ENCODE measurements at places on chromosomes 13 and 19.
A peak's percentile ranks its signal among the peaks of the same experiment; 100 is the strongest.

- peak; percentile 25 for DNase-seq
These were observed 703.3 kb upstream of the ARGLU1 start for GRCh38 chr13:107271227-107271626.

- no peak for DNase-seq
These were observed 15.0 kb downstream of the POLR1D start for GRCh38 chr13:27636589-27637288.

DNA sequence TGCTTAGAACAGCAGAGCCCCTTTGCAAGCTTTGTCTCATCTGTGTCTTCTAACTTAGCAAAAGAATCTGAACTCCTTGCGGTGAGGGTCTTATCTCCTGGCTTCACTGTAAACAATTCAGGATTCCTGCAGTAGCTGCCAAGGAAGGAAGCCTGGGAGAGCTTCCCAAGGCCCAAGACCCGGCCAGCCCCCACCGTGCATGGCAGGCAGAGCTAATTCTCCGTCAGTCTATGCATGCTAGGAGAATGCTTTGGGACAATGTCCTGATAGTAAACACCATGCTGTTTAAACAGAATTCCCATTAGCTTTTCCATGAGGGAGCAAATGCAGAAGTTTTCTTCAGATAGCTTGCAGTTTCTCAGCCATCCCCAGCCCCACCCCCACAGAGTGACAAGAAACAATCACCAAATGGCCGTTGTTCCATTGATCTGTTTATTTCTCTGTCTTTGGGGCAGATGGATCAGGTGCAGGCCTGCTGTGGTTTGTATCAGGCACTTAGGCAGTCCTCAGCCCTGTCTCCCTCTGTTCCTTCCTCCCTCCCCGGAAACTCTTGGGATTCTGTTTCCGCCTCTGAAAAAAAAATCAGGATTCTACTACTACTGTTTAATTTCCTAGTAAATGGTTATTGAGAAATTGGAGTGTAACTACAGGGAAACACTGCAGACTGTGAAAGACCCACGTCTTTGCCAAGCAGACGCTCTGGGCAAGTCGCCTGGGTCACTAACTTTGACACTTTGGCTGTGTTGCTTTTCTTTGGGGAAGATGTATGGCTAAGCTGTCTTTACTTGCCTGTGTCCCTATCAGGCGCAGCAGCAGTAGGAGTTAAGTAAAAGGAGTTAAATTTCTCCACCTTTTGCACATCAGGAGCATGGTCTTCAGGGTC, 40.7 kb upstream of the SPATA13 start:
- no peak for DNase-seq

- no peak for DNase-seq
These were observed 20.3 kb downstream of the POP4 start for GRCh38 chr19:29626386-29626785.

DNA sequence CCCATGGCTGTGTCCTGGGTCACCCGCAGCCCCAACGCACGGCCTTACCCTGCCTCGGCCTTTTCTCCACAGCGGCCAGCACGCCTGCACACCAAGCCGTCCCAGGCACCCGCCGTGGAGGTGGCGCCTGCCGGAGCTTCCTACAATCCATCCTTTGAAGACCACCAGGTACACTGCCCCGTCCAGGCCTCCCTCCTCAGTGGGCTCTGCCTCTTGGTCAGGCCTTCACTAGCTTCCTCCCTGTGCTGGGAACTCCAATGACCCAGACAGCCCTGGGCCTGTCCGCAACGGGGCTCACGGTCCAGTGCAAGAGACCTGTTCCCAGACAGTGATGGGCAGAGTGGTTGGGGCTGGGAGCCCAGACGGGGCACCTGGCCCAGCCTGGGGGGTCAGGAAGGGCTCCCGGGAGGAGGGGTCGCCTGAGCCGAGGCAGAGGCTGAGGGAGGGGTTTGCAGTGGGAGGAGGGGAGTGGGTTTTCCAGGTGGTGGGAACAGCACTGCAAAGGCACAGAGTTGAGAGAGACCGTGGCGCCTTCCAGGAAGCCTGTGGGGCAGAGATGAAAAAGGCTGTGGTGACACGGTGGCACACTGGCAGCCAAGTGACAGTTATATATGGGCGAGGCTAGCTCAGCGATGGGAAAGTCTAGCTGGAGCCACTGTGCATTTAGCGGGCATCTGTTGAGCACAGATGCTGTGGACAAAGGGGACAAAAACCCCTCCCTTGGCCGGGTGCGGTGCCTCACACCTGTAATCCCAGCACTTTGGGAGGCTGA, 7.3 kb downstream of the NOP53 start:
- no peak for DNase-seq

GRCh38 chr19:46668662-46669061, 7.7 kb upstream of the DACT3 start:
- no peak for DNase-seq

- no peak for DNase-seq
These were observed 32.5 kb downstream of the CCDC70 start for GRCh38 chr13:51894239-51894638.

- DNase-seq = no peak
These were observed 40.7 kb upstream of the SERPINE3 start for GRCh38 chr13:51298812-51299211.

GRCh38 chr13:41213316-41213715, 18.9 kb upstream of the KBTBD7 start:
- DNase-seq = no peak

DNA sequence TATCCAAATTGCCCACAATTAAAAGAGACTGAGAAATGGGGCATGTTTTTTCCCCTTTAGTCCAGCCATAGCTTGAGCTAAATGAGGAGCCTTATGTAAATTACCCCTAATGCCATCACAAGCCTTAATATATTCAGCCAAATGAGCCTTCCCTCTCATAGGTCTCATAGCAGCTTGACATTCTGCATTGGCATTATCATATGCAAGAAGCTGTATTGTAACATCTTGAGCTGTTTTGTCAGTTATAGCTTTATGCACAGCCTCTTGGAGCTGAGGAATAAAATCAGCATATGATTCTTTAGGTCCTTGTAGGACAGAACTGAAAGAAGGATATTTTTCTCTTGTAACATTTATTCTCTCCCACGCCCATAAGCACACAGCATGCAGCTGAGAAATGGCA, 153.2 kb downstream of the ZNF486 start:
- no peak for DNase-seq

- peak; percentile 61 for DNase-seq
These were observed 1.3 kb downstream of the ICAM5 start for GRCh38 chr19:10290876-10291553.

DNA sequence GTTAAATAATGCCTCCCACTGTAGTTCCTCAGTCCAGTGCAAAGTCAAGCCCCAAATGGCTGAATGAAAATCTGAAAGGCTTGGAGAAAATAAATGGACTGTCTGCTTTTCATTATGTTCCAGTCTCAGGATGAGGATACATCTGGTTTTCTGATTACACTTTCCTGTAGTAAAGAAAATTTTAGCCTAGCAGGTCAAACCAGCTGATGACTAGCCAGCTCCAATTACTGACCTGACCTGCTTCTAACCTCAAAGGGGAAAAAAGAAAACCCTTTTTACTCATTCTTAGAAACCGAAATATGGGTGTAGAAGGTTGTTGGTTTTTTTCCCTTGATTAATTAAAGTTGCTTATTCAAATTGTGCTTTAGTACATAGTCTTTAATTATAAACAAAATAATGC, 418.4 kb downstream of the EFNB2 start:
- no peak for DNase-seq

- no peak for DNase-seq
These were observed 12.3 kb downstream of the WDFY2 start for GRCh38 chr13:51596541-51596940.

GRCh38 chr19:38975861-38976271, 324 bp upstream of the FBXO17 start:
- DNase-seq = peak; percentile 10

DNA sequence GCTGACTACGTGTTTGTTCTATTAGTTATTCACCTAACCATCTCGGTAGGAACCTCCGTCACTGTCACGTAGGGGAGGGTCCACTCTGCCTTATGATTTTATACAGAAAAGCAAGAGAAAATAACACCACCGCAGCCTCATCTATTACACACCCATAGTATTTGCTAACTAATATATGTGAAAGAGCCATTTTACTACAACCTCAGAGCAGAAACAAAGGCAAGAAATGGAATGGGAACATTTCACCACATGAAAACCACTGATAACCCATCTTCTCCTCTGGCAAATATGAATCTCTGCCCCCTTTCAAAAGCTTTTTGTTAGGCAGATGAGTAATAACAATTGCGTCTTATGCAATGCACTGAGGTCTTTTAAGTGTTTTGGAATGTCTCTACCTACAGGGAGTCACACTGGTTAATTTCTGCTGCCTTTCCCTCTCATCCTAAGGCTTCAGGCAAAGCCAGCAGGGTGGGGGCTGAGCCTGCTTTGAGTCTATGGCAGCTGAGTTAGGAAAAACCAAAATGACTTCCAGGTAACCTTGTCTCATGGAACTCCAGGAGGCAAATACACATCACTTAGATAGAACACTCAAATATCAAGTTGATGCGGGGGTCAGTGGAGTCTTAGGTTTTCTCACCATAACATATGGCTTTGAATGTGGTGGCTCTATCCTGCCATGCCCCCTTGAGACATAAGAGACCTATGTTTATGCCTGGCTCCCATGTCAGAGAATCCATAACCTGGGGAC, 15.0 kb downstream of the TSHZ3 start:
- DNase-seq = no peak

DNA sequence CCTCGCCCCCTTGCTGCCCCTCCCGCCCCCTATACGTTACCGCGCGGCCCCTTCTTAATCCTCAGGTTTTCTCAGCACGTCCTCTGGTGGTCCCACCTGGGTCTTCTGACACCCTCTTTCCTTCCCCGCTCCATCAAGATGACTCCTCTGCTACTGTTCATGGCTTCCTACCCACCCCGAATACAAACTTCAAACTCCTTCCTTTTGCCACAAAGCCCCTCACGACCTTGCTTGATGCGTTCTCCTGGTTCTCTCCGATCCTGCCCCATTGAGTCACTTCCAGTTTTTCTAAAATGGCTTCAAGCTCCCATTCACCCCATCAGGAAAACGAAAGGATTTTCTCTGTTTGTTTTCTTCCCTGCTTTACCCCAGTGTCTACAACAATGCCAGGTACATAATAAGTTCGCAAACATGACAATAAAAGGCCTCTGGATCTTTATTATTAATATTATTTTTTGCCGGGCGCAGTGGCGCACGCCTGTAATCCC, 734 bp upstream of the SERTAD3 start:
- no peak for DNase-seq

- DNase-seq = no peak
These were observed 3.2 kb upstream of the PDE4C start for GRCh38 chr19:18229474-18229873.

DNA sequence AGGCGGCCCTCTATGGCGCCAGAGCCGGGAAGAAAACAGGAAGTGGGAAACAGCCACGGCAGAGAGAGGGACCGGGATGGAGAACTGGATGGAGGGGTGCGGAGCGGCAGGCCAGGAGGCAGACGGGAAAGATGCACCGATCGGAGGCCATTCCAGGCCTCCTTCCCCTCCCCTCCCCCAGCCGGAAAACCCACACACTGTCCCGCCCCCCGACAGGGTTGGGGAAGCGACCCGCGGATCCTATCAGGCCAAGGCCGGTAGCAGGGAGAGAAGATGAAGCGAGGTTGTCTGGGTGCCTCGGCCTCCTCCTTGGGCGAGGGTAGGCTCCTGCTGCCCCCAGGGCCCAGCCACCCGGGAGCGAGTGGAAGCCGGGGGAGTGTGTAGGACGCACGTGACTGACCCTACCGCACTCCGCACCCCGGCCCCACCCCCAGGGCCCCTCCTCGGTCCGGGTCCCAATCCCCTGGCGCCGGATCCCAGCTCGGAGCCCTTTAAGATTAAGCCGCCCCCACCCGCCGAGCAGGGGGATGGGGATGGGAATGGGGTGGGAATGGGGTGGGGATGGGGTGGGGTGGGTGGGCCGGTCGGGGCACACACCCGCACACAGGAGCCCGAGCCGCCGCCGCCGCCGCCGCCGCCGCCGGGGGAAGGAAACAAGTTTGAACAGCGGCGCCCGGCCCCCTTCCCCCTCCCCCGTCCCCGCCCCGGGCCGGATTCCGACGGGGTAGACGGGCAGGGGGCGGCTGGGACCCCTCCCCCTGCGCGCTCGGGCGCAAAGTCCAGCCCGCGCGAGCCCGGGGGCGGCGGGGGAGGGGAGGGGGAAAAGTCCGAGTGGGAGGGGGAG, 1.5 kb downstream of the ERF start:
- peak; percentile 51 for DNase-seq

DNA sequence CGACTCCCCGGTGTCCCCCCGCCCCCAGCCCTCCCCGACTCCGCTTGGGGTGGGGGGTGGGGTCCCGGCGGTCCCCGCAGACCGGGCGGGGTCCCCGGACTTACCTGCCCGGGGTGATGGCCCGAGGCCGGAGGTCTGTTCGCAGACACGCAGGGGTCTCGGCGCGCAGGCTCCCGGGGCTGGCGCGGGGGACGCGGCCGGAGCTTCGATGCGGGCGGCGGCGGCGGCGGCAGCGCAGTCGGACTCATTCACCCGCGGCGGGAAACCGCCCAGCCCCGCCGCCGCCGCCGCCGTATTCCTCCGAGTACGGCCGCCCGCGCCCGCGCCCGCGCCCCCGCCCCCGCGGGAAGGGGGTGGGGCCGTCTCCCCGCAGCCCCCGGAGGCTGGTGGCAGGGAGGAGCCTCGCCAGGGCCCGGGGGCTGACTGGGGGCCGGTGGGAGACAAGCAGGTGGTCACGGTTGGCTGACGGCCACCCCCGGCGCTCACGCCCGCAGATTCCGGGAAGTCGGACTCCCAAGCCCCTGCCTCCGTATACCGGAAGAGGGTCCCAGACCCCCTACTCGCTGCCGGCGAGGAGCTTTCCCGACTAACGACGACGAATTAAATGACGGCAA, at the start of gene C2CD4C:
C2CD4C (minus strand) TSS at position 246 of the 614 bp plus-strand sequence. CDS start 786 bp downstream, outside the sequence.
- no peak for DNase-seq

- no peak for DNase-seq
These were observed 18.0 kb downstream of the CATSPERD start for GRCh38 chr19:5738423-5738822.

DNA sequence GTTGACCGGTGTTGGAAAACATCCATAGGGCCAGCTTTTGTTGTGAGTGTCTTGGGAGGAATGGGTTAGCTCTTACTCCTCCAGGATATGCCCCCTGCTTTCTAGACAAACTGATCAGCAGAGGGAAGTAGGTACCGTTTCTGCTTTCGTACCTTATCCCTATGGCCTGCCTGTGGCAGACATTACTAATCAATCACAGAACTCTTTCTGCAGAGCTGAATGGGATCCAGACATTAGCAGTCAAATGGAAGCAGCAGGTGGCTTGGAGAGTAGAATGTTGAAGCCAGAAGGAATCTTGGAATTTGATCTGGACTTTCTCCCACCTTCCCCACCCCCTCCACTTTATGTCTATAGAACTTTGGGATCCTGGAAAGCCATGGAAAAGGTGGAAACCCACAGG, 17.1 kb downstream of the NWD1 start:
- DNase-seq = no peak

- no peak for DNase-seq
These were observed 360.9 kb downstream of the FGF9 start for GRCh38 chr13:22031702-22032286.

GRCh38 chr13:77891486-77891885, 27.1 kb downstream of the EDNRB start:
- DNase-seq = no peak
